ENCODE measurements at places on chromosomes 4 and X.

- no peak for DNase-seq
These were observed 110.9 kb downstream of the FBXW7 start for GRCh38 chr4:152424977-152425376.

GRCh38 chr4:108885211-108885610, 122.4 kb upstream of the ETNPPL start:
- no peak for DNase-seq

DNA sequence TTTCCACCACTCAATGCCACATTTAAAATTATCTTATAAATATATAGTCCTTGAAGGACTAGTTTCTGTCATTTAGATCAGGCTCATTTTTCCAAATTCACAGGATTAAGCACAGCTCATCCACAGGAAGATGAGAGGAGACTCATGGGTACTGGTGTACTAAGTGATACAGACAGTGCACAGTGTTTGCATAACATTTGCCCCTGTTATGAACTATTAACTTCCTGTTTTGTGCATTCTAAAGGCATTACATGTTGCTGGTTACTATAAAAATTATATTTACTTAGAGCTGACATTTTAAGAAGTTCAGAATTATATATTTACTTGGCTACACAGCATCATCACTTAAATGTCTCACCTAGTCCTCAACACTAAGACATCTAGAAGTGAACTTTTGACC, 772.0 kb downstream of the TECRL start:
- DNase-seq: no peak

DNA sequence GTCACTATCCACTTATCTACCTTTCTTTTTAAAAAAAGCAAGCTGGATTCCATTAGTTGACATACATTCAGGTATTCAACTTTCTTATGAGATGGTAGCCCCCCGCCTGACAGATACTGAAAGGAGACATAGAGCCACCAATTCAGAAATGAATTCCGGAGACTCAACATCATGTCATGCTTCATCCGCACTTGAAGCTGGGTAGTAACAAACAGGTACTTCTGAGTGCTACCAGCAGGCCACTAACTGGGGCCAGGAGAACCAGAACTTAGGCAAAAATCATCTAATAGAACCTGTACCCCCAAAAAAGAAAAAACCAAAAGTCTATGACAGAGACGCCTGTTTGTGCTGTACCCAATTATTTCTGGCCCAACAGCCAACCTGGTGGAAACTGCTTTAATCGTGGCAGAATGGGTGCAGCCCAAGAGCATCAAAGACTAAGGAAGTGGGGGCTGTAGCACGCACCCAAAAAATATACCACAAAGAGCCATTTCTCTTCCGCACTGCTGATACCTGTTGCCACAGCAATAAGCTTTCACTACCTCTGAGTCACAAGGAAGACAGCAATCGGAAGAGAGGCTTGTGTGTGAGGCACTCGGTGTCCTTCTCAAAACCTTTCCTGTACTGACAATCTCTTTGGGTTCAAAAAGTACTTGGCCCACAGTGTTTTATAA, 84.8 kb downstream of the AFAP1 start:
- no peak for DNase-seq

- DNase-seq: no peak
These were observed 172.1 kb downstream of the OPHN1 start for GRCh38 chrX:68261060-68261672.

GRCh38 chrX:42237956-42238355, 314.6 kb upstream of the CASK start:
- DNase-seq: no peak

DNA sequence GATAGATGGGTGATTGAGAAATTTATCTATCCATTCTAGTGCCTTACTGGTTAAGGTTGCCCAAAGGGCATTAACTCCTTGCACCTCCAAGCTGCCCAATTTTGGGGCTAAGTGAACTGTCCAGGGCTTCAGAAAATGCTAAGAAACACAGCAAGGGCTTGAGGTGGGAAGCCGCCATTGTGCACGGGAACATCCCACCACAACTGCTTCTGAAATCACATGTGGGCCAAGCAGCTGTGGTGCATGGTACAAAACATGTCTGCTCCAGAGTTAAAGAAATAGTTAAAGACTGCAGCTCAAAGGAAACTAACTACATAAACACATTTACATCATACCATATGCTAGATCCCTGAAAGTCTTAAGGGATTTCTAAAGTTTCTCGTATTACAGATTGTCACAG, 144.3 kb upstream of the NDST3 start:
- DNase-seq: no peak

- no peak for DNase-seq
These were observed 19.1 kb upstream of the LAP3 start for GRCh38 chr4:17557880-17558279.

- no peak for DNase-seq
These were observed 23.3 kb upstream of the MTM1 start for GRCh38 chrX:150544835-150545770.

DNA sequence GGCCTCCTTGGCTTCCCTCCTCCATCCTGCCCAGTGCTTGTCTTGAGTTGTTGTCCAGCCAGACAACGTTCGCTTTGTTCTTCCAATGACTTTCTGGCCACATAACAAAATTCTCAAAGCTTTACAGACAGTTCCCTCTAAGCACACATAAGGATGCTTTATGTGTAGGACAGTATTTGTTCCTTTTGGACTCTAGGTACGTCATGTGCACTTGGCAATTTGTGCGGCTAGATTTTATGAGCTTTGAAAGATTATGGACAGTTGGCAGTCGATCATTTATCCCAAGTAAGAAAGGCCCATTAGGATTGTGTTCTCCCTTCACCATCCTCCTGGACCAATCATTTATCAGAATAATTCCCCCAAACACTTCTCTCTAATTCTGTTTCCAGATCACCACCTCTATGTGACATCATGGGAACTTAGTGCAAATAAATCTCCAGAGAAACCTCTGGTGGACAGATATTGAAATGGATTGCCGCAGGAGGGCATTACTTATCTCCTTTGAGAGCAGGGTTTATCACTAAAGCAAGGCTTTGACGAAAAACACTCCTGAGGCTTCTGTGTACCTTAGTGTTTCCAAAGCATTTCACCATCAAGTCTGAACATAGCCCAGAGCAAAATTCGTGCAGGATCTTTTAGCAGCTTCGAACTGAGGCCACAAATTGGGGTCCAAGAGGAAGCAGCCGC, 77.4 kb upstream of the BMPR1B start:
- no peak for DNase-seq

DNA sequence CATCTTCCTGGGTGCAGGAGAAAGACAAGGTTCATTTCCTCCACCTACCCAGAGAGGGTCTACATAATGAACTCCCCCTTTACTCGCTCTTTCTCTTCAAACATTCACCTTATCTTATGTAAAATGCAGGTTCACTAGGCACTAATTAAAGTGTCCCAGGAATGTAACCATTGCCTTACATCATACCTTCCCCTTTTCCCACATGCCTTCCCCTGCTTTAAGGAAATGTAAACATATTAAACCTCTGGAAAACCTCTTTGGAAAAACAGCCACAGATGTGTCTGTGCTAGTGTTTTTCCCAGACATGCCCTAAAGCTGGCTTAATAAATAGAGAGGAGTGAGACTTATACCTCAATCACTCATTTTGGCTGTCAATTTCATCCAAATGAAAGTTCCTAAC, 15.8 kb downstream of the TBC1D9 start:
- DNase-seq: no peak

Data from NCI-H460 (cell line).